ENCODE measurements at places on chromosomes 11 and 22.

DNA sequence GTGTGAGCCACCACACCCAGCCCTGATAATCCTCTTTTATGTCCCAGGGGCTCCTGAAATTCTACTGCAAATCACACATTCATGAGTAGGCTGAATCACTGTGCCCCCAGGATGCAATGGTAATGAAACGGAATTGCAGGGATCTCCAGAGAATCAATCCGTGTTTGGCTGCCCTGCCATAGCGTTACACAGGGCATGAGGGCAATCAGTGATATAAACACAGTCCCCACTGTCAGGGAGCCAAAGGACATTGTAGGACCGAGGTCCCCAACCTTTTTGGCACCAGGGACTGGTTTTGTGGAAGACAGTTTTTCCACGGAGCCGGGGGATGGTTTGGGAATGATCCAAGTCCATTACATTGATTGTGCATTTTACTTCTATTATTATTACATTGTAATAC is 9.0 kb upstream of the PLA2G6 start:
- DNase-seq = no peak

DNA sequence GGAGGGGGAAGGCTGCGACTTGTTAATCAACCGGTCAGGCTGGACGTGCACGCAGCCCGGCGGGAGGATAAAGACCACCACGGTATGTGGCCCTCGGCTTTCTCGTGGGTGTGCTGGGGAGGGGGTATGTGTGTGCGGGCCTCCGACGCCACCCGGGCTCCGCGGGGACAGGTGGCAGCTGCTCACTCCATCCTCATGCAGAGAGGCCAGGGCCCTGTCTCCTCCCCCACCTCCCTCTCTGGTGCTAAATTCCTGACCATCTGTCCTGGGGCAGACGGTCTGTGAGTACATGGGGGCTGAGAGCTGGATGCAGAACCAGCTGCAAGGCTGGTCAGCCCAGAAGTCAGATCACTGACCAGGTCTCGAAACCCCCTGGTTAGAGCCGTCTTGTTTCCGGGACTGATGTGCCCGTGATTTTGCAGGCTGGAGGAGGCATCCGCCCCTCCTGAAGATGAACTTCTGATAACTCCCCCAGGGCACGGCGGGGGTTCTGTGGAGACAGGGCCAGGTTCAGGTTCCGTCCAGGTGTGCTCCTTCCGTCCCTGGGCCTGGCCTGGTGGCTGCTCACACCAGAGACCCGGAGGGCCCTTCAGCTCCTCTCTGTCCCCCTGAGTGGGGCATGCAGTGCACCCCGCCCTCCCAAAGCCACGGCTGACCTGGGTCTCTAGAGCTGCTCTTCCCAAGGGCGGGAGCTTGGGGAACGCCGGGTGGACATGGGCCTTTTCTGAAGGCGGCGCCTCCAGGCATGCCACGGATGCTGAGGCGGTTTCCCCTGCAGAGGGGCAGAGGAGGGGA is 1119.7 kb downstream of the BRD1 start:
- no peak for DNase-seq

GRCh38 chr22:19823191-19823901 is 31.3 kb downstream of the GNB1L start:
- no peak for DNase-seq

DNA sequence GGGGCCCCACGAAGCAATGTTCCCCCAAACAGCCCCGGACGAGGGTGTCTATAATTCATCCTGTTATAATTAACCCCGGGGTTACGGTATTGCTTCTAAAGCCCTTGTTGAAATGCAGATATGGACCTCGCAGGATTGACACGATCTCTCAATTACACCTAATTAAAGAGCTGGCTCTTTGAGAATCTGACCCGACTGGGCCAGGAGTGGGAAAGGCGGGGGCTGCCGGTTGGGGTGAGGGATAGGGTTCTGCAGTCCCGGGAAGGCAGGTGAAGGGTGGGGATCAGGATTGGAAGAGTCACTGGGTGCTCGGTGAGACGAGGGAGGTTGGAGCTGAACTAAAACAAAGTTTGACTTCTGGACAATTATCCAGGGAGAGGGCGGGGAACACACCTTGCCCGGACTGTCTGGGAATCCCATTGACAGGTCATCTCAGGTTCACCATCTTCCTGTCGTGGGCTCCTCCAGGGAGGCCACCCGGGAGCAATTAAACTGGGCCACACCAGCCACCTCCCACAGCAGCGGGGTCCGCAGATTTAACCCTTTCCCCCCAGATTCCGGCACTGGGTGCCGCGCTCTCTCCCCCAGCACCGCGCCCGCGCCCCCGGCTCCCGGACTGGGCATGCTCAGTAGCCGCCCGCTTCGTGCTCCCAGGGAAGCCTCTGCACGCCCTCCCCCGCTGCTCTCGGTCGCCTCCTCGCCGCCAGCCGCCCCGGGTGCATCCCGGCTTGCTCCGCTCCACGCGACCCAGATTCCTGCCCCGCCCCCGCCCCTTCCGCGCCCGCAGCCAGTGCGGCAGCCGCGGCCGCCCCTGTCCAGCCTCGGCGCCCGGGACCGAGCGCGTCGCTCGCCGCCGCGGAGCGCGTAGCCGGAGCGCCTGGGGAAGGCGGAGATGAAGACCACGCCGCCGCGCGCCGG is at the start of gene ELMOD1:
Gene ELMOD1 (plus strand): TSS at position 688 of the 918 bp plus-strand sequence. CDS start 27,043 bp downstream, outside the sequence.
- peak; percentile 17 for DNase-seq

DNA sequence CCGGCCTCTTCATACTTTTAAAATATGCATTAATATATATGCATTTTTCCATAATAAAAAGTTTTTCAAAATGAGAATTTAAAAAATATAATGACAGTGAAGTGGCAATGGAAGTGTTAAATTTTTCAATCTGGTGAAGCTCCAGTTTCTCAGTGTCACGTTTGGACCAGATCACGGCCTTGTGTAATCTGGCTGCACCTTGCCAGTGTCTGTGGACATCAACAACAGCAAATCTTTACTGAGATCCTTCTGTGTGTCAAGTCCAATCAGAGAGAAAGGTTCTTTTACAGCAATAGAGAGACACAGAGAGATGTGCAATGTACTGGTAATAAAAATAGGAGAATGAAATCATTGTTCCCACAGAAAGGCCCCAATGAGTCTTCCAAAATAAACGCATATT is 49.8 kb upstream of the PAK1 start:
- no peak for DNase-seq

GRCh38 chr11:117384045-117384444 is 56.4 kb downstream of the CEP164 start:
- no peak for DNase-seq

- DNase-seq = no peak
Observed at GRCh38 chr11:114084414-114084813, 24.9 kb downstream of the ZBTB16 start.

DNA sequence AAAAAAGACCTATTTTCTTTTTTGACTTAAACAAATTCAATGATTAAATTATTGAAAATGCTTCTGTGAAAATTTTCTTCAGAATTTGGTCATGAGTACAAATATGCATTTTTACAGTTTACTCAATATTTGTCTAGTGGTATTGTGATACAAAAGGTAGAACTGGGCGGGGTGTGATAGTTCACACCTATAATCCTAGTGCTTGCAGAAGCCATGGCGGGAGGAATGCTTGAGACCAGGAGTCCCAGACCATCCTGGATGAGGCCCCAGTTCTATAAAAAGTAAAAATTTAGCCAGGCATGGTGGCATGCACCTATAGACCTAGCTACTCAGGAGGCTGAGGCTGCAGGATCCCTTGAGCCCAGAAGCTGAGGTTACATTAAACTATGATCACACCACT is 90.6 kb downstream of the ARHGAP42 start:
- no peak for DNase-seq

- DNase-seq = no peak
Observed at GRCh38 chr11:104043142-104043541, 6.7 kb downstream of the DDI1 start.

DNA sequence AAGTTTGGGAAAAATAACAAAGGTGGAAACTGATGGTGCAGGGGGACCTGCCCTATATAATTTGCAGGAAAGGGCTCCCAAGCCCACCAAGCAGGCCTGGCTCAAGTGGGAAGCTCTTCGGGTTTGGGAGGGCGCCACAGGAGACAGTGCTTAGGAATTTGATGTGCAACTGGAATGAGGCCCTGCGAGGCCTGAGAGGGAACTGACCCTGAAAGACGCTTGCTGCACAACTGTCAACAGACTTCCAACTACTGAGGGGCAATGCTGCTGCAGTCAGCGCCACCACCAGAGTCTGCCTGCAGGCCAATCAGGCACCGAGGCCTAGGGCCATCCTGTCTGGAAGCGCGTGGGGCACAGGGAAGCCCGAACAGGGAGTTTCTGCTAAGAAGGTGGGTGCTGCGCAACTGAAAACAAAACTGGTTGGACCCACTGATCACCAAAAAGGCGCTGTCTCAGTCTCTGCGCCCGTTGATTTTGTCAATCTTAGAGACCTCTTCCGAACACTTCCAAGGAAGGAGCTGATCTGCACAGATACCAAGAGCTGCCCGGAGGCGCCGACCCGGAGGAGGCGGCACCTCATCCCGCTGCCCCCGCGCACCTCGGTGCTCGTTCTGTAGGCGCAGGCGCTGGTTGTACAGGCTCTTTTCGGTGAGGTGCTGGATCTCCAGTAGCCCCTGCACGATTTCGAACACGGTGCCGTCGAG is 667 bp downstream of the DGCR6L start:
- no peak for DNase-seq

DNA sequence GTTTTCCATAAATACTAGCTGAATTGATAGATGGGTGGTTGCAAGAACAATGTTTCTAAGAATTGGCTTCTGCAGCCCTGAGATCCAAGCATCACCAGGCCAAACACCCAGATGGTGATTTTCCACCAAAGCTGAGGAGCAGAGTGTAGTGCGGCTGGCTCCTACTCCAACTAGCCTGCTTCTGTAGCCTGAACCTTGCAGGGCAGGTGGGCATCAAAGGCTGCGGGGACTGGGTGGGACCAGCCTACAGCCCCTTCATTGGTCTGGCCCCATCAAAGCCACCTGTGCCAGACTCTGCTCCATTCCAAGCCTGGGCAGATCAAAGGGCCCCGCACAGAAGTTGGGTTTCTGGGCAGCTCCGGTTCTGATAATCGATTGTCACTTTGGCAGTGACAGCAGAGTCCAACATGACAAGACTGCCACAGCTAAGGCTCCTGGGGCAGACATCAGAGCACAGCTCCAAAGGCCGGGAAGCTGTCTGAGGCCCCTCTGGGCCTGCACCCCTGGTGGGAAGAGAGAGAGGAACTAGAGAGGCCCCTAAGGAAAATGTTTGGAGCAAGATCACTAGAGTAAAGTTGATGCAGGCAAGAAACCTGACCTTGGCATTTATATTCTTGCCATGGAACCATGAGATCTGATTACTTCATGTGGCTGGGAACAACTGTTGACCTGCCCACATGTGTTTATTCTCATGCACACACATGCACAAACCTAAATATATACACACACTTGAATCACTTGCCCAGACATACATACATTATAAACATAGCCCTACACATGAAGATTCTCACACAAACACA is 582.9 kb downstream of the INSC start:
- no peak for DNase-seq

DNA sequence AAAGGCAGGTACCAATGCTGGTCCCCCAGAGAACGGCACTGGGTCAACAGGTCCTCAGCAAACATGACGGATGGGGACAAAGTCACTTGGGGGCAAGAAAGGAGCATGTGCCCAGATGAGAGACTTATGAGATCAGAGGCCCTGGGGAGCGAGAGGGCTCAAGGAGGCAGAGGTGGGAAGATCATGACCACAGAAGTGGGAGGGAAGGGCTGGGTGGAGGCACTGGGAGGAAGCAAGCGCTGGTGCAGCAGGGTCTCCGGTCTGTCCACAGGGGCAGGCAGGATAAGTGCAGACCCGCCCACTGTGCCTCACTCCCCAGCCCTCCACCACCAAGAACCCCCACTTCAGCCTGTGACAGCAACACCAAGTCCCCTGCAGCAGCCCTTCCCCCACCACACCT is 10.9 kb downstream of the ELFN2 start:
- no peak for DNase-seq

- no peak for DNase-seq
Observed at GRCh38 chr22:50219800-50220602, 19.2 kb downstream of the SELENOO start.

GRCh38 chr11:78972590-78972989 is 397.9 kb upstream of the NARS2 start:
- no peak for DNase-seq

GRCh38 chr11:72985645-72986044 is 156.5 kb downstream of the FCHSD2 start:
- no peak for DNase-seq

DNA sequence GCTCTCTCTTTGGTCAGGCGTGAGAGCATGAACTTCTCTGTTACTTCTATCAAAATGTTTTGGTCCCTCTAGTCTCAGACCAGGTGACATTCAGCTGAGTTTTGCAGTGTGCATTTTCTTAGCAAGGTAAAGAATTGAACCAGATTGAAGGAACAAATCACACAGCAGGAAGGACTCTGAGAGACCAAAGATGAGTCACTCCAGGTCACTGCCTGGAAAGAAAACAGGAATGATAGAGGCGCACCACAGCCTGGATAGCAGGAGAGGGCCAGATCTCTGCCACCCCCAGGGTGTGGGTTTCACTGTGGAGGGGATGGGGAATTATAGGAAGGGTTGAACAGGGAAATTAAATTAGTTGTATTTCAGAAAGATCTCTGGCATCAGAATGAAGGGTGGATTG is 788.3 kb downstream of the NTM start:
- DNase-seq = no peak

DNA sequence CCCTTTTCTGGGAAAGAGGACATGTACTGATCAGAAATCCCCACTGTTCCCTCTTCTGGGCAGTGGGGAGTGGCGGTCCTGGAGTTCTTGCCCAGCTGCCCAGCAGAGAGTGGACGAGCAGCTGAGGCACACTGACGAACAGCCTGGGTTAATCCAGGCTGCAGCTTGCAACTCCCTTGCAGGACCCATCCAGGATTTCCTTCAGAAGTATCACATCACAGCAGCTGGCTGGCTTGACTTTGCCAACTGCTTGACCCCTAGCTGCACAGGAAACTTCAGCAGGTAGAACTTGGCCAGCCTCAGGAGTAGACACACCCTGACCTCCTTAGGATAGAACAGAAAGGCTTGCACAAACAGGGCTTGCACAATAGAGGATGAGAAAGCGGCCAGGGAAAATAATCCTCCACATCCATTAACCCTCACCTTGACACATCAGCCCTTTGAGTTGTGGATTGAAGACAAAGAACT is 27.9 kb upstream of the FZD4 start:
- no peak for DNase-seq

- DNase-seq = no peak
Observed at GRCh38 chr11:123487157-123487744, 57.2 kb downstream of the GRAMD1B start.

Measured in central memory CD8-positive, alpha-beta T cell (primary cell).